ENCODE measurements at places on chromosomes 2 and 18.

GRCh38 chr18:9724797-9725585 lies 16.9 kb downstream of the RAB31 start:
- DNase-seq: no peak

DNA sequence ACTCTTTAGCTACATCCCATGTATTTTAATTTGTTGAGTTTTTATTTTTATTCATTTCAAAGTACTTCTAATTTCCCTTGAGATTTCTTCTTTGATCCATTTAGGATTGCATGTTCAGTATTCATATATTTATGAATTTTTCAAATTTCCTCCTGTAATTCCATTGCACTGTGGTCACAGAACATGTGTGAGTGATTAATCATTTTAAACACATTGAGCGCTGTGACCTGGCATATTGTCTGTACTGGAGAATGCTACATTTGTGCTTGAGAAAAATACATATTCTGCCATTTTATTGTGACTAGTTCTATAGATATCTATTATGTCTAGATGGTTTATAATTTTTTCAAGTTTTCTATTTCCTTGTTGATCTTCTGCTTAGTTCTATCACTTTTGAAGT lies 353.7 kb downstream of the RAD51AP2 start:
- DNase-seq: peak; percentile 18

DNA sequence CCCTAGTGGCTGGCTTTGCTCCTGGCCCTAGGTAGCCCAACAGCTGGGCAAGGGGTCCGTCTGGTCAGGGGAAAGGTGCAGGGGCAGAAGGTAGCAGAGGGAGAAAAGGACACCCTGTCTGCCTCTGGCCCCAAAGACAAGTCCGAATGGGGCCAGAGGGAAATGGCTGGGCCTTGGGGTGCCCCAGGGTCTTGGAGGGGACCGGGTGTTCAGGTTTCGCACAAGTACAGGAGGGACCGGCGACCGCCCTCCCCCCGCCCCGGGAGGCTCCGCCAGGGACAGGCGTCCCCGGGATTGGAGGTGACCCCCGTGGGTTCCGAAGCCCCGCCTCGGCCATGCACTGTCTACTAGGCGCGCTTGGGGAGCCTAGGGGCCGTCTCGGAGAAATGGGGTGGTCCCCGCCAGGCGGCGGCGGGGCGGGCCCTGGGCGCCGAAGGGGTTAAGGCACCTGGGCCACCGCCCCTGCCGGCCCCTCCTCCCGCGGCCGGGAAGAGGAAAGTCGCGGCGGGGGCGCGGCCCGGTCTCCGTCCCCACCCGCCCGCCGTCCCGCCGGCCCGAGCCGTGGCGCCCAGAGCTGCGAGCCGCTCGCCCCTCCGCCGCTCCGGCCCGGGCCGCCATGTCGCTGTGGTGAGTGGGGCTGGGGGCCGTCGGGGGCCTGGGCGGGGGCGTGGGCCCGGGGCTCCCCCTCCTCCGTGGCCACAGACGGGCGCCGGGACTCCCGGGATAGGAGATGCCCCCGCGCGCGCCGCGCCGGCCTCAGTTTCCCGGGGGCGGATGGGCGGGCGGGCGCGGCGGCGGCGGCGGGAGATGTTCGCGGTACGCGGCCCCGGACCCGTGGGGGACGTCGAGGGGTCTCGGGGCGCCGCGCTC lies at the start of gene B3GNT7:
TSS of gene B3GNT7 (plus strand) at position 523 of the 870 bp plus-strand sequence. CDS start at position 617, 94 bp downstream.
- no peak for DNase-seq

- DNase-seq: no peak
Measured at GRCh38 chr2:181177376-181177775, 197.0 kb downstream of the UBE2E3 start.

DNA sequence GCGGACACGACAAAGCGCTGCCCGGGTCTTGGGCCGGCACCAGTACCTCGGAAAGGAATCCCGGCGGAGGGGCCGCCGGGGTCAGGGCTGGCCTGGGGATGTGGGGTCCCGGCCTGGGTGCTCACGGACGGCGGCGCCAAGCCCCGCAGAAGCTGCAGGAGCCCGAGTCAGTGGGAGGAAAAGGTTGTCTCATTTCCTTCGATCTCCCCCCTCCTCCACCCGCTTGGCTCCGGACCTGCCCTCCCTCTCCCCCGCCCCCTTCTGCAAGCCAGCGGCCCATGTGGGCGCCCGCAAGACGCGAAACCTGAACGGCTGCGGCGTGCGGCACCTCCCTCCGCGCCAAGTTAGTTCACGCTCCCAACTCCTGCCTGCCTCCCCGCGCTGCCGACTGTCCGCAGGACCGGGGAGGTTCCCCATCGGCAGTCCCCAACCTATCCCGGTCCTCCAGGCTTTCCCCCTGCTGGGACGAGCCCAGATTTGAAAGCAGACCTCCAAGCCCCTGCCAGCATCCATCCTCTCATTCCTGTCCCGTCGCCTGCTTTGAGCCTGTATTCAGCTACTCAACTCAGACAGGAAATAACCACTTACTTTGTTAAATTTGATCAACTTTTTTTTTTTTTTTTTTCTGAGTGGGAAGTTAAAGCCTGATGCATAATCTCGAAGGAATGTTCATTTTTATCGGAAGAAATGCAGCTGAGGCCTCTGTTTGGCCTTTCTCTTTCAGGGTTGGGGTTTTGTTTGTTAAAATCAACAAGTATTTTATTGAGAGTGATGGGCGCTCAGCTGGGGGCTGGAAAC lies at the start of gene EVA1A:
TSS of gene EVA1A (minus strand) at position 172 of the 798 bp plus-strand sequence. CDS start 42,799 bp downstream, outside the sequence.
- DNase-seq: peak; percentile 76

DNA sequence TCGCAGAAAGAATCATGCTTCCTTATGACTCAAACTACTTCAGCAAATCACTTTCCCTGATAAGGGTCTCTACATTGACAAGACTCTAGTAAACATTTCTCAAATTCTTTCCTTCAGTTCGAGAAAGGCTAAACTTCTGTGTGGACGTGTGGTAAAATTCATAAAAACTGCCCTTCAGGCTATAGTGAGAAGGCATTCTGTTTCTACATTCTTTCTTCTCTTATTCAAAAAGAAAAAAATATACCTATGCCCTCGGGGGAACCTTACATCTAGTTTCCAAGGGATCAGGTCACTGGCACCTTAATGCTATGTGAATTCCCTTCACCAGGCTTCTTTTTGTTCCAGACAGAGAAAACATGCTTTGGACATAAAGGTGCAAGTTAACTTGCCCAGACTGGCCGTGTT lies 4.9 kb downstream of the VIT start:
- peak; percentile 91 for DNase-seq

DNA sequence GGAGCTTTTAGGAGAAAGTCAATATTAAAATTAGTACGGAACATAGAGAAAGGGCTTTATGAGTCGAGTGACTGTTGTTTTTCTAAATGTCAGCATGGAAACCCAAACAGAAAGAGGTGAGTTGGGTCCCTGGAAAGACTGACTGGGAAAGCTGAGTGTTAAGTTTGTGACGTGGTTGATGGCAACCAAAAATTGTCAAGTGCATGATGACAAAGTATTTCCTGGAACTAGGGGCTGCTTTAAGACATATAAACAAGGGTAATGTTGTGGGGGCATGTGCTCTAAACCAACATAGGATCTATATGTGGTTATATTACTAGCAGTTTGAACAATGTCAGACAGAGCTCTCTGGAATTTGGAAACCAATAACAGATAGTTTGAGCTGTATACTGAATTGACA lies 50.9 kb upstream of the GPD2 start:
- DNase-seq: no peak

GRCh38 chr2:120481446-120482194 lies 135.7 kb downstream of the INHBB start:
- DNase-seq: no peak

GRCh38 chr2:88136817-88137216 lies 9.0 kb upstream of the FABP1 start:
- no peak for DNase-seq

DNA sequence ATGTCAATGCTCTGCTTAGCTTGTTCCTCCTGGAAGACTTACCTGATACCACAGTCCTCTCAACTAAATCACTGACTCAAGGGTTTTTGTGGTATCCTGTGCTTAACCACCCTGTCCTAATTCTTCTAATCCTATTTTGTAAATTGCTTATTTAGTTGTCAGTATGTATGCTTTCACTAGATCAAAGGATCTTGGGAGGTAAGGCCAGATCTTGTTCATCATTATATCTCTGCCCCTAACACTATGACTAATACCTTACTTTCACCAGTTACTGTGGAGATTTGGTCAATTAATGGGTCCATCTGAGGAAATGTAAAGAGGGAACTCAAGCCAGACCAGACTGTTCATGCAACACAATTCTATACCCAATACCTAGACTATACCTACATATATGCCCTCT lies 203.2 kb downstream of the GULP1 start:
- DNase-seq: no peak

GRCh38 chr2:105822186-105822585 lies 77.5 kb downstream of the NCK2 start:
- no peak for DNase-seq

DNA sequence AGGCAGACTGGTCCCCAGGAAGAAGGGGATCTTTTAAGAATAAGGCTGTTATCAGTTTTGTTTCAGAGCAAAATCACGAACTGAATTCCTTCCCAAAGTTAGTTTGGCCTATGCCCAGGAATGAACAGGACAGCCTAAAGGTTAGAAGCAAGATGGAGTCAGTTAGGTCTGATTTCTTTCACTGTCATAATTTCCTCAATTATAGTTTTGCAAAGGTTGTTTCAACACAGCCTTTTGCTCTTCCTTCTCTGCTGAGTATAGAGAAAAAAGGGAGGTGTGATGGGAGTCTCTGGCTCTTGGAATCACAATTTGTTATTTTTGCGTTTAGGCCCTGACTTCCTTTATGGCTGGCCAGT lies 14.6 kb upstream of the KCNE4 start:
- no peak for DNase-seq

DNA sequence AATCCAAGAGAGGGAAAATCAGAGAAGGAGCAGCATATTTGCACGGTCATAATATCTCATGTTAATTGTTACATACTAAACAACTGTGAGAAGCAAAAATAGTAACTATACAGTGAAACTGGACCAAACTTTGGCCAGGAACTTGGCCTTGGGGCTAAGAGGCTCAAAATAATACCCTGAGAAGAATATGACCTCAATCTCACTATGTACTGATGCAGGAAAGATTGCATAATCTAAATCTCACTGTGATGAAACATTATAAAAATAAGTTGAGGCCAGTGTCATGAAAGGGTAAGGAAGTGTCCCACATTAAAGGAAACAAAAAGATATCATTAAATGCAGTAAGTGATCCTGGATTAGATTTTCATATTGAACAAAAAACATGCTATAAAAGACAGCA lies 36.5 kb downstream of the ZRANB3 start:
- peak; percentile 18 for DNase-seq

GRCh38 chr18:56841836-56842235 lies 190.7 kb downstream of the WDR7 start:
- DNase-seq: no peak

DNA sequence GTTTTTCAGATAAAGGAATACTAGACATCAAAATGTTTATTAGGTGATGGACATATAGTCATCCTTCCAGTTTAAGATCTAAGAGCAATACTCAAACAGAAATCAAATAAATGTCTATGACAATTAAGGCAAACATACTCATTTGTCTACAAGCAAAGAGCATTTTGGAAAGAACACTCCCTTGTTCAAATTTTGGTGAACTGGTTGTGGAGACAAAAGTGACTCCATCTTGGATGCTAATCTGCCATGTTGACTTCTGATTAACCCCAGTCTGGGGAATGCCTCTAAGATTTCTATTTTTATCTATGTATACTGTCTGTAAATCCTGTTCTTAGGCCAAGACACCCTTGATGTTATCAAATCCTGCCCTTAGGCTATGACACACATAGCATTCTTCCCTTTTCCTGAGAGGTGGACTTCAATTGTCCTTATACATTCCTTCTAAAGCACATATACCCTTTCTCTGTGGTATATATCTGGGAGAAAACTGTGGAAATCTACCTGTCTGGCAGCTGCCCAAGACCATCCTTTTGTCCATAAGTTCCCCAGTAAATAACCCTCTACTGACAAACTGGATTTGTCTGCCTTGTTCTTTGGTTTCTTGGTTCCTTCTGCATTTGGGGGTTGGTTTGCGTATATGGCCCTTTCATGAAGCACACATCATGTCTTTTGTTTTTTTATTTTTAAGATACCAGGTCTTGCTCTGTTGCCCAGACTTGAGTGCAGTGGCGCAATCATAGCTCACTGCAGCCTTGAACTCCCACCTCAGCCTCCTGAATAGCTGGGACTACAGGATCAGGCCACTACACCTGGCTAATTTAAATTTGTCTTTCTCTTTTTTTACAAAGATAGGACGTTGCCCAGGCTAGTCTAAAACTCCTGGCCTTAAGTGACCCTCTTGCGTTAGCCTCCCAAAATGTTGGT lies 12.5 kb upstream of the PLEKHM3 start:
- DNase-seq: peak; percentile 10

DNA sequence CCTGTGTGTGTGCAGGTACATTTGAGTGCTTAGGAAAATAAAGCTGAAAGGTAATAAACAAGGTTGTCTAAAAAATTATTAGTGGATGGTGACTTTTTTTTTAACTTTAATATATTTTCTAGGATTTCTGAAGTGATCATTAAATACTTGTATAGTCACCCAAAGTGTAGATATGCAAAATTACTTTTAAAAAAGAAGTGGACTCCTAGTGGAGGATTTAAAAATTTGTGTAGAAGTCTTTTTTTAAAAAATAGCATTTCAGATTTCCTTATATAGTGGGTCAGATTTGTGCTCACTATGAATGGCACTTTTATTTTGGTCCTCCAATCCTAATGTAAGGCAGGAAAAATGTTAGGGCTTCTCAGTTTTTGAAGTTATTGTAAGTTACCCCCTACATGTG lies 3.9 kb downstream of the GORASP2 start:
- DNase-seq: no peak

DNA sequence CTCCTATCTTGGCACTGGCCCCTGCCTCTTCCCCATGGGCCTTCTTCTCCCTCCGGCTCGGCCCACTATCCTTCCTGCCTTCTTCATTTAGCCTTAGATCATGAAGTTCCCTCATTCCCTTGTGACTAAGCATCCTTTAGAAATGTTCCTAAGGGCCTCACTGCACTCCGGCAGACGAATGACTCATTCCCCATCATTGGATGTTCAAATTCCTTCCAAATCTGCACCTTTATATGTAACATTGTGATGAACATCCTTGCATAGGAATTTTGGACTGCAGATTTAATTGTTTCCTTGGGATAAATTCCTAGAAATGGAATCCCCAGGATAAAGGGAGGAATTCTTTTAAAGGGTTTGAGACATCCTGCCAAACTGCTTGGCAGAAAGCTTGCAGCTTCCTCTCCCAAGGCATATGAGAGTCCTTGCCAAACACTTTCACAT lies 19.0 kb downstream of the CRACDL start:
- peak; percentile 89 for DNase-seq

- no peak for DNase-seq
Measured at GRCh38 chr2:65407240-65407639, 25.2 kb downstream of the SPRED2 start.

DNA sequence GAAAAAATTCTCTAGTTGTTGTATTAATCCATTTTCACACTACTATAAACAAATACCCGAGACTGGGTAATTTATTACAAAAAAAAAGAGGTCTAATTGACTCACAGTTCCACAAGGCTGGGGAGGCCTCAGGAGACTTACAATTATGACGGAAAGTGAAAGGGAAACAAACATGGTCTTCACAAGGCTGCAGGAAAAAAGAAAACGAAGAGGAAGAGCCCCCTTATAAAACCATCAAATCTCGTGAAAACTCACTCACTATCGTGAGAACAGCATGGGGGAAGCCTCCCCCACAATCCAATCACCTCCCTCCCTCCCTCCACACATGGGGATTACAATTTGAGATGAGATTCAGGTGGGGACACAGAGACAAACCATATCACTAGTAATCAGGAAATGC lies 61.7 kb upstream of the SPTBN1 start:
- no peak for DNase-seq

Data from epithelial cell of esophagus (primary cell).